Choroid plexus epithelial cell (primary cell): ENCODE measurements at places on chromosomes 2 and 18.

DNA sequence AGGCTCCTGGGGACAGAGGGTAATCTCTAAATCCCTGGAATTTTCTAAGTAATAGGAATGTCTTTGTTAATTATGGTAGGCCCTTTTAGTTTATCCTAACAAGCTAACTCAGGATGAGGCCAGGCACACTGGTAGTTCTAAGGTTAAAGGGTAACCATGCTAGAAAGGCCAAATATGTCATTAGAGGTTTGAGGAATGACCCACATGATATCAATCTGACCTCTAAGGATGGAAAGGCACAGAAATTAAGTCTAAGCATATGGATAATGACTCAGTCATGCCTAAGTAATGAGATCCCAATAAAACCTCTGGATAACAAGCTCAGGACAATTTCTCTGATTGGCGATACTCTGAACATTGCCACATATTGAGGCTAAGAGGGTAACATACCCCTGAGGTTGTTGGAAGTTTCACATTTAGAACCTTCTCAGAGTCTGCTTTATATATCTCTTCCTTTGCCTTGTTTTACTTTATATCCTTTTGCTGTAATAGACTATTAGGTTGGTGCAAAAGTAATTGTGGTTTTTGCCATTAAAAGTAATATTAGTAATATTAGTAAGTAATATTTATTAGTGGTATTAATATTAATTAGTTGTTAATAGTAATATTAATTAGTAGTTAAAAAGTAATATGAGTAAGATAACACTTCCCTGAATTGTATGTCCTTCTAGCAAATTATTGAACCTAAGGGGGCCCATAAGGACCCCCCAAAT, 806.3 kb upstream of the GCFC2 start:
- DNase-seq, result no peak

DNA sequence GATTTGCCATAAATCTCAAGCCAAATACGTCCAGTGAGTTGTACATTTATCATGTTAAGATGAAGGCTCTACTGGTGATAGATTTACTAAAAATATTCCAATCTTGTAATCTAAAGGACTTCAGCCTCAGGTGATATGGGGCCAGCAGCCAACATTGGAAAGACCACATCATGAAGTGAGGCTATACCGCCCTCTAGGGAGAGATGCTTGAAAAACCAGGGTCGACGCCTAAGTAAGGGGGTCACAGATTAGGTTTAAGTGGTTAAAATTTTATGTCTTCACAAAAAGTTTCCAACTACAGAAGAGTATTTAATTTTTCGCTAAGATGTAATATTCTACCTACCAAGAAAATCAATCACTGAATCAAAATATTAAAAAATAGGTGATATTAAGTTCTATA, 33.3 kb downstream of the DOCK10 start:
- DNase-seq, result peak; percentile 51

DNA sequence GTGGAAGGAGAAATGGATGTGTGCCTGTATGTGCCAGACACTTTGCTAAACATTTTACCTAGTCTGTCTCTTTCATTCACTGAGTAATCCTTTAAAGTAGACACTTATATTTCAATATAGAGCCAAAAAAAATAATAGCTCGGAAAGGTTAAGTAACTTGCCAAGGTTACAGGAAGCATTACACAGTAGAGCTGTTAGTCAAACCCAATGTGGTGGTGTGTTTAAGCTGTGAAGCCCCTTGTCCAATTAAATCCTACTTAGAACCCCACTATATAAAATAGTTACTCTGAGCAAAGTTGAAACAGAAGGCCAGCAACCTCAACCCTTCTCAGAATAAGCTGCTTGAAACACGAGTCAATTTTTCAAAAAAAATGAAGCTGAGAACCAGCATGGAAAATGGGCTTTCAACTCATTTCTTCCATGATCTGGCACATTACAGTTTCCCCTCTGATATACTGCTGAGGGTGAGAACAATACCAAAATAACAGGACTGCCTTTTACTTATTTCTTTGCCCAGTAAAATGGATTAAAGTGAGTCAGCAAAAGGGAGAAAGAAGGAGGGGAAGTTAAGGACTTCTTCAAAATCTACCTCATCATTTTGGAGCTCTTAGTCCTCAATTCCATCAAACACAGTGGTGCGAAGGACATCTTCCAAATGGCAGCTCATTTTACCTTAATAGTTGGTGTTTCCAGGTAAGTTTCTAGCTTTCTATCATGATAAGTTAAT, 7.9 kb downstream of the RDH14 start:
- DNase-seq, result peak; percentile 60

- DNase-seq, result no peak
Observed at GRCh38 chr2:50838316-50838715, 193.6 kb downstream of the NRXN1 start.

DNA sequence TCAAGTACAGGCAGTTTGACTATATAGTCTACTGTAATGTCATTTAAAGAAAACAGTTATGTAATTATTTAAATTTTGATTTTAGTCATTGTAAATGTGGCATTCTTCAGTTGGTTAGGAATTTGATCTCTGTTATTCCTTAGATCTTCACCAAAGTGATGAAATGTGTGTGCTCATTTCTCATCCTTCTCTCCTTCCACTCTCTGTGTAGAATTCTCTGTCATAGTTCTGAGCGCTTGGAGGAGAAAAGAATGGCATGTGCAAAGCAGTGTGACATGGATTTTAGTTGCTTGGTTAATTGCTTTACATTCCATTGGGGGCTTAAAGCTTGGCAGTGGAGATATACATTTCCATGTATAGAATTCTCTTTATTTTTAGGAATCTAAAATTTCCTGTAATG, 14.8 kb downstream of the PIK3C3 start:
- peak; percentile 23 for DNase-seq

GRCh38 chr2:41695198-41696113, 352.4 kb upstream of the PKDCC start:
- no peak for DNase-seq

DNA sequence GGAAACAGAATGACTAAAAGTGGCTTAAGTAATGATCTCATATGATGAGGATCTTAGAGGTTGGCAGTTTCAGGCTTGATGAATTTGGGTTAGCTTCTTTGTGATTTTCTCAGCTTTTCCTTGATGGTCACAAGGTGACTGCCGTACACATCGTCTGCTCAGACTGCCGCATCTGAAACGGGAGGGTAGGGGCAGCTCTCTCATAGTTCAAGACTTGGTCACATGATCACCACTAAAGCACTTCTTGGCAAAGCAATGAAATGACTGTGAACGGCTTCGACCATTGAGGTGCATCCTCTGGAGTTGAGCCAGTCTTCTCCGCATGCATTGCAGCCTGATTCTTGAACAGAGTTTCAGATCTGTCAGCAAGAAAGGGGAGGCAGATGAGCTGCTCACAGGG, 43.8 kb downstream of the LPIN1 start:
- no peak for DNase-seq

- DNase-seq, result no peak
Observed at GRCh38 chr2:180021850-180022249, 14.8 kb upstream of the CWC22 start.

GRCh38 chr2:7837237-7837760, 844.6 kb upstream of the ID2 start:
- DNase-seq, result no peak

DNA sequence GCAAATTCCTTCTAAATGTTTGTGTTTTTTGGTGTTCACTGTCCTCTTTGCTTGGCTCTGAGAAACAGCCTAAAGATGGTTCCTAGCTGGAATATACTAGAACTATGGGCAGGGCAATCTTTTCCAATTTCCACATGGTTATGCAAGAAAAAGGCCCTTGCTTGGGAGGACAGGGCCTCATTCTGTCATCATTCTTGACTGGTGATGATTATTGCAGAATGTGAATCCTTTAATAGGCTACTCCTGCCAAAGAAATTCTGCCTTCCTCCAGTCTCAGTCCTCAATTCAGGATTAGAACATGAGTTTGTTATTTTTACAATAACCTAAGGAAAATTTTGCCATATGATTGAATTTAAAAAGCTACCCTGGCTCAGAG, 218.7 kb downstream of the HNMT start:
- DNase-seq, result peak; percentile 2

DNA sequence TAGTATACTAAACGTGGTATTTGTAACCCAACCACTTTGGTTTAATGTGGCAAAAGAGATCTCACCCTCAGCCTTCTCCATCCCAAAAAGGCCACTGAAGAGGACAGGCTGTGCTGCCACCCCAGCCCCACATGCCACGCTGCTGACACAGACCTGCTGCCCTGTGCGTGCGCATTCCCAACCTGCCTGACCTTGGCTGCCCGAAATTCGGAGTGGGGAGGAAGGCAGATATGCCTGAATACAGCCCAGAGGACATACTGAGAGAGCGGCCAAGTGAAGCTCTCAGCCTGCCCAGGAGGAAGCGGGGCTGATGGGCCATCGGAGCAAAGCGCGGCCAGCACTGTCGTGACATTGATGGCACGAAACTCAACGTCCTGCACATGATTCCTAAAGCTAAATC, 70.0 kb downstream of the HDAC4 start:
- DNase-seq, result no peak

DNA sequence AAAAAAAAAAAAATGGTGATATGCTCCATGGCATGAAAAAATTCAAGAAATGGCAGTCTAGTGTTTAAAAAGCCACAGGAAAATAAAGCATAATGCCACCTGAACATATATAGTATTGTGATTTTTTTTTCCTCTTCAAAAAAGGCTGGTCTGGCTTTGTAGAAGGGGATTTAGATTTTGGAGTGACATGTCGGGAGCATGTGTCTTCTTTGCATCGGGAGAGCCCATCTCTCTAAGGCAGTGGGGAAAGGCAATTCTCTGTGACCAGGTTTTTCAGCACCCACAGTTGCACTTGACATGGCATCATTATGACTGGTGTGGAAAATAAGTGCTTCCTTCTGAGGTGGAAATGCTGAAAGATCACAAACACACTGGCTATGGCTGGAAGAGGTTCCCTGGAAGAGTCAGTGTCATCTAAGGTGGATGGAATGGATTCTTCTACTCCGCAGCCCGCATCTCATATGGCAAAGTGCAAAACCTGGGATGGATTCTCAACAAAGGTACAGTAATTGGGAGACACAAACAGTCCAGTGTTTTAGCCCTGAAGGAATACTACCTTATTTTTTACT, 172.5 kb downstream of the AGAP1 start:
- peak; percentile 96 for DNase-seq

GRCh38 chr2:193153576-193153975, 958.8 kb upstream of the TMEFF2 start:
- DNase-seq, result no peak

GRCh38 chr2:162731917-162732804, 106.4 kb downstream of the KCNH7 start:
- no peak for DNase-seq

DNA sequence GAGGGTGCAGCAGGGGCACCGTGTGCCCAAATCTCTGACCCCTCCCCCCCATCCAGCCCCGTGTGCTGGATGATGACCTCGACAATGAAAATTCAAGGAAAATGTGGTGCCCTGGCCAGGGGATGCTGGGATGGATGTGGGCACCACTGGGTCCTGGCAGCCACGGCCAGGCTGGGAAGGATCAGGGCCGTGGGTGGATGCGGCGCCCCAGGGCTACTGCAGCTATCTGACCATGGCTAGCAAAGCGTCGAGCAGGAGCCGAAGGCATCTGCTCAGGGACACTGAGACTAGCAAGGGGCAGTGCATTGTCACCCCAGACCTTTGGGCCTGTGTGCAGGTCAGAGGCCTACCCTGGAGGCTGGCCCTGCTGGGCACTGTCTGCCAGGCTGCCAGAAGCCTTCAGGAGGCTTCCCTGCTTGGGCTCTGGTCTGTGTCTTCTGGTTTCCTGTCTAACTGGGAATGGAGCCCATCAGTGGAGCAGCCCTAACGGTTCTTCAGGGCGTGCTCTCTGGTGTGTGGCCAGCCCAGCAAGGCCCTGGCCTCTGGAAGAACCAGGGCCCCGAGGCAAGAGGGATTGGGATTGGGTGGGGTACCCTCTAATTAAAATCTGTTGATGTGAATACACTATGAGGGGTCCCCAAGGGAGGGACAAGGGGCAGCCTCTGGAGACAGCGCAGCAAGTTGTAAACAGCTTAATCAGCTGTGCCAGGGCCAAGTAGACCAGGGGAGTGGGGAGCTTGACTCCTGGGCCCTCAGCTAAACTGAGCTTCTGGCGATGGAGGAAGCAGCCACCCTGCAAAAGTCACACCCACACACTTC, 98.0 kb downstream of the STPG4 start:
- no peak for DNase-seq

DNA sequence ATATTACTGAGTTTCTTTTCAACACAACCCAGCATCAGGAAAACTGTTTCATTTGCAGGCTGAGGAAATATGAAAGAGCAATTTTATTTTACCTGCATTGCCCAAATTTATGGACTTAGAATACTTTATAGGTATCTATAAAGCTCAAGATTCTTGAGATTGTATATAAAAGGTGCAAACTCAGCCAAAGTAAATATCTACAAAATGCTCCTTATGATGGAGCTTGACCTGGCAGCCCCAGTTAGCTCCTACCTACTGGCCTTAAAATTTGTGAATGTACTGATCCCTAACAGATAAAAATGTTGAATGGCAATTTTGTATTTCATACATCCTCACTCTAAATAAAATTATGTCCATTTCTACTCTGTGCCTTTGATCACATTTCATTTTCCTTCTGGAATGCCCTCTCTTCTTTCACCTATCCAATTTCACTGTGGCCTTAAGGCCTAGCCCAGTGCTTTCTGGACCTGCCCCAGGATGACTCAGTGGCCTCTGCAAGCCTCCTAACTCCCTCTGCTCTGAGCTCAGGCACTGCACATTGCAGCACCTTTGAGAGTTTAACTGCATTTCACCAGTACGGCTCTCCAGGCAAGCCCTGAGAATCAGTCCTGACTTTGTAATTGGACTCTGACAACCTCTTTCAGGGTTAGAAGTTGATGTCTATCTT, 125.9 kb downstream of the ANTXR1 start:
- peak; percentile 90 for DNase-seq

DNA sequence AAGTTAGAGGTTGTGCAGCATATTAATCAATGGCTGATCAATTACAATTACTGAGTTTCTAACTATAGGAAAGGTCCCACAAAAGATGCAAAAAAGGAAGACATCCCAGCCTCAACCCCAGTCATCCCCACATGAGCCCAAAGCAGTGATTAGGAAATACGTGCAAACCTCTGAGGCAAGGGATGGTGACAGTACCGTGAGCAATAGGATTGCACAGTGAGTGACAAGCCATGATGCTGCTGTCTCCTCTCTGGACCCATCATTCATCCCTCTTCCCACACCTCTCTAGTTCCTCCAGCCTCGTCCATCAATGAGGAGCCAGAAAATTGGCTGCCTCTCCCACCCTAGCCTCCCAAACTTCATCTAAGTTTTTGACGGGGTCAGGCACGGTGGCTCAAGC, 4.0 kb upstream of the SLC11A1 start:
- no peak for DNase-seq

GRCh38 chr2:11698009-11698922, 28.3 kb upstream of the NTSR2 start:
- peak; percentile 81 for DNase-seq

- DNase-seq, result no peak
Observed at GRCh38 chr18:9287036-9287435, 47.5 kb upstream of the TWSG1 start.

- DNase-seq, result no peak
Observed at GRCh38 chr2:175903384-175903936, 98.6 kb downstream of the LNPK start.
